ENCODE measurements at places on chromosomes 4 and X.

GRCh38 chrX:31435592-31435991 lies 363.8 kb upstream of the FTHL17 start:
- no peak for DNase-seq

DNA sequence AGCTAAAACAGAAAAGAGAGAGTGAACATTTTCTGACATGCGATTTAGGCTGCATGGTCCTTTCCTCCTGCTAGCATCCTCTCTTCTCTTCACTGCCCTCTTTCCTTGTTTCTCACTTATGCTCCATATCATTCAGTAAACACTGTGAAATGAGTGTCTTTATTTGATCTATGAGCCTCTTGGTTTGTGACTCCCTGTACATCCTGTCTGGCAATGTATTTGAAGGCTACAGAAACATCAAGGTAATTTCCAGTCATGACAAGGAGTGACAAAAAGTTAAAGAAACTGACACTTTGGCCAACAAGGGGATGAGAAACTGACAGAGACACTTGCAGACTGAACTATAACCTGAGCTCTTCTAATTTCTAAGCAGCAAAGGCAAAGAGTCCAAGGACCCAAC lies 8.7 kb downstream of the FTHL17 start:
- DNase-seq: no peak

DNA sequence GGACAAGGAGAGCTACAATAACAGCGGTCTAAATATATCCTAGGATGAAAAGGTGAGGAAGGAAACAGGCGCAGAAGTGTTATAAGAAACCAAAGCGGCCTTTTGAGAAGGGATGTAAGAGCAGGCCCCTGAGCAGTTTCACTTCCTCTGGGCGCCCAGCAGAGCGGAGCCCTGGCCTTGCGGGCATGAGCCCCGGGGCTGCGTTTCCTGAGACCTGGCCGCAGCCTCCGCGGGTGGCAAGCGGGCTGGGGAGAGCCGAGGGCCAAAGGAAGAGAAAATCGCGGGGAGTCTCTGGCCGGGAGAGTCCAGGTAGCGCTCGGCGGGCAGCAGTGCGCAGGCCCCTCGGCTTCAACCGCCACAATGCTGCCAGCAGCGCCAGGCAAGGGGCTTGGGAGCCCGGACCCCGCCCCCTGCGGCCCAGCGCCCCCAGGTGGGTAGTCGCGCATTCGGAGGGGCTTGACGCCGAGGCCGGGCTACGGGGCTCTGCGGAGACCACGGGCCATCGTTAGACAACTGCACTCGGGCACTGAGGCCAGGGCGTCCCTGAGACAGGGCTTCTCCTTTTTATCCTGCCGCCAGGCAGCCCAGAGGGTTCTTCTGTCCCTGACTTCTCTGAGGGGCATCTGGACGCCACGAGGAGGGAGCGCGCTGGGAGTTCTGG lies at the start of gene BANK1:
Gene BANK1, plus strand, starts transcription at position 210 of the 661 bp plus-strand sequence. Its CDS starts 151 bp downstream, at position 361.
- no peak for DNase-seq

DNA sequence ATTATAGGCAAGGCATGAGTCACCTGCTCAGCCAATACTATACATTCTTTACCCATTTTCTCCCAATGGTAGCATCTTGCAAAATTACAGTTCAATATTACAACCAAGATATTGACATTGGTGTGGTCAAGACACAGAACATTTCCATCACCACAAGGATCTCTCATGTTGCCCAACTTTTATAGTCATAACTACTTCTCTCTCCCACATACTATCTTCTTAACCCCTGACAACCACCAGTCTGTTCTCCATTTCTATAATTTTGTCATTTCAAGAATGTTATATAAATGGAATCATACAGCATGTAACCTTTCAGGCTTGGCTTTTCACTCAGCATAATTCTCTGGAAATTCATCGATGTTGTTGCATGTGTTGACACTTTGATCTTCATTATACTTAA lies 144.9 kb downstream of the ENOX2 start:
- DNase-seq: no peak

- DNase-seq: no peak
Measured at GRCh38 chr4:173146456-173146855, 22.2 kb upstream of the GALNT7 start.

DNA sequence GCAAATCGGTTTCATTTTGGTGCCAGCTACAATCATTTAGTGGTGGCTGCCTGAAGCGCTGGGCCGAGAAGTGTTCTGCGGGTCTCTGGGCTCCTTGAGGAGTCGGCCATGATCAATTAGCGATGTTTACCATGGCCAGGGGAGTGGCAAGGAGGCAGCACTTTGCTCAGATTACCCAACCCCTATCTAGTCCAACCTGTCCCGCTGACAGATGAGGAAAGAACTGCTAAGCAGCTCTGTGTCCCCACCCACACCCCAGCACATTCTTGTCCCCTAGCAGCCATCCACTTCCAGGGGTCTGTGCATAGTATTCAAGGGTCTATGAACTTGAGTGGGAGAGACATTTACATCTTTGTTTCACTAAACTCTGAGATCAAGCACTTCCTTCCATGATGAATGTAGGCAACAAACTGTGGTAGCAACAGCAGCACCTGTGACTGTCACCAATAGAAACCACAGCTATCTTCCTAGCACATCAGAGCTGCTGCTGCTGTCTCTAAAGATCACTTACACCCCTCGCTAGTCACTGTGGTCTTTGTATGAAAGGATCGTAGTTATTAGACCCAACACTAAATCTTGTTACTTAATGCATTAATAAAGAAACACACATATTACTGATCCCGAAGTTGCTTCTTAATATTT lies 331.6 kb downstream of the BCOR start:
- no peak for DNase-seq

DNA sequence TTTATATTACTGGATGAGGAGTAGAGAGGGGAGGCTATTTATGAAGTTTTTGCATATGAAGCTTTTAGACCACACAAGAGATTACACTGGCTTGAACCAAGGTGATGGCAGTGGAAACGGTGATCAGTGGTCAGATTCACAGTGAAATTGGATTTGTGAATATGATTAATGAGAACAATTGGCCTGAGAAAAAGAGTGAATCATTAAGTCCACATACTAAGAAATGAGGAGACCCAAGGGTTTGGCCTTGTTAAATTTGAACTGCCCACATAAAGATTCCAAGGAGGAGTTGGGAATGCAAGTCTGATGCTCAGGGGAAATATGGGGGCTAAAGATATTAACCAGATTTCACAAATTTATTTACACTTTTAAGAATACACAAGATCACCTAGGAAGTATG lies 155.3 kb upstream of the ADGRL3 start:
- DNase-seq: no peak

GRCh38 chr4:141804836-141805235 lies 168.5 kb downstream of the IL15 start:
- DNase-seq: no peak

GRCh38 chr4:55938481-55938880 lies 10.3 kb upstream of the CEP135 start:
- no peak for DNase-seq

- peak; percentile 53 for DNase-seq
Measured at GRCh38 chr4:109803924-109804571, 2.2 kb upstream of the CFI start.

DNA sequence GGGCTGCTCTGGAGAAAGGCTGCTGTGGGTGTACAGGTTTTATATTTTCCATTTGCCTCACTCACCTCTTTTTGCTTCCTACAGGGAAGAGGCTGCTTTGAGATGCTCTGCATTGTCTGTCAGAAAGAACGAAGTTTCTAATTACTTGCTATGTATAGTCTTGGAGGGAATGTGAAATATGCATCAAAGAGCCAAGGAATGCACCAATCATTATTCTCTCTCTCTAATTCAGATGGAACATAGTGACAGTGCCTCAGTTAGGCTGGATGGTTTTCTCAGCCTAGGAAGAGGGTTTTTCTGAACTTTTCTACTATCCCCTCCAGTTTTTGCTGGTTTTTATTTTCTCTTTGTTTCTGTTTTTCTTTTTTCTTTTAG lies 106.8 kb upstream of the SLC4A4 start:
- no peak for DNase-seq

- DNase-seq: peak; percentile 52
Measured at GRCh38 chrX:46279214-46279924, 265.9 kb downstream of the ZNF674 start.

GRCh38 chrX:1676866-1677265 lies 62.0 kb downstream of the ASMT start:
- DNase-seq: no peak

GRCh38 chr4:110135076-110135475 lies 63.3 kb downstream of the ELOVL6 start:
- no peak for DNase-seq

- DNase-seq: no peak
Measured at GRCh38 chr4:9919047-9919446, 102.2 kb downstream of the SLC2A9 start.

DNA sequence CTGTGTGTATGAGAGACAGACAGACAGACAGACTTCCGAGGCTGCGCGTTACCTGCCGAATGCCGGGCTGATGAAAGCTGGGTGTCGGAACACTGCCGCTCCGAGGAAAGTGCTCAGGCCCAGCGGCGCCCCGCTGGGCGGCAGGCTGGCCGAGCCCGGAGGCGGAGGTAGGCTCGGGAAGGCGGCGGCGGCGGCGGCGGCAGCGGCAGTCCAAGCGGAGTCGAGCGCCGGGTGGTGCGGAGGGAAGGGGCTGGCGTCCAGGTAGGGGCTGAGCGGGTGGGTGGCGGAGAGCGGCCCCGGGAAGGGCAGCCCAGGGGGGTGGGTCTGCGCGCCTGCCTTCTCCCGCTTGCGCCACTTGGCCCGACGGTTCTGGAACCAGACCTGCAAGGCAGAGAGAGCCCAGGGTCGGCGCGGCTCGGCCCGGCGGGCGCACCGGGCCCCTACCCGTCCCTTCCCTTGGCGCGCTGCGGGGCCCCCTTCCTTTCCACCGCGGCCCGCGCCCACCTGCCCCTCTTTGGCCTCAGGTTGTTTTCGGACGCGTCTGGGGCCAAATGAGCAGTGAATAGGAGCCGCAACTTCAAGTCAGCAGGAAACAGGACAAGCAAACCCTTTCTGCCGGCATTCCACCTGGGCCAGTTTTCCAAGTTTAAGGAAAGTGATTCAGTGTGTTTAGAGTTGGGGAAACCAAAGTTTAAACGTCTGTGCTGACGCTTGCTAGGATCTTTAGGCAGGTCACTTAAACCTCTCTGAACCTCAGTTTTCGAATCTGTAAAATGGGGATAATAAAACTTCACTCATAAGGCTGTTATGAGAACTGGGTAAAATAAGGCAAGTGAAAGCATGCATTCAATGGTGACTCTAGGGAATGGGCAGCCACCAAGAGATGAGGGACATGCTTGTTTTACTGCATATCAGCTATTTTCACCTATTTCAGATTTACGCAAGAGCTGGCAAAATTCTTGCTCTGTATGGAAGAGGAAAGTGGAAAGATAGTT lies 8.4 kb downstream of the ARX start:
- DNase-seq: no peak

DNA sequence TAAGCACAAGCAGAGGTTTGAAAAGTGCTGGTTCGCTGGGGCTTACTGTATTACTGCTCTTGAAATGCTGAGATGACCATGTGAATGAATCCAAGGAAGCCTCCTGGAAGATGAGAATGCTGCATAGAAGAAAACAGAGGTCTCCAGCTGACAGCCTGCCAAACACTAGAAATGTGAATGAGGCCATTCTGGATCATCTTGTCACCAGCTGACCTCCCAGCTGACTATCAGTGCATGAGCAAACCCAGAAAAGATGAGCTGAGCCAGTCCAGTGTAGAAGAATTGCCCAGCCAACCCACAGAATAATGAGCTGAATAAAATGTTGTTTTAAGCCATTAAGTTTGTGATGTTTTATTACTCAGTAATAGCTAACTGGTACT lies 49.1 kb upstream of the DYNLT3 start:
- no peak for DNase-seq

DNA sequence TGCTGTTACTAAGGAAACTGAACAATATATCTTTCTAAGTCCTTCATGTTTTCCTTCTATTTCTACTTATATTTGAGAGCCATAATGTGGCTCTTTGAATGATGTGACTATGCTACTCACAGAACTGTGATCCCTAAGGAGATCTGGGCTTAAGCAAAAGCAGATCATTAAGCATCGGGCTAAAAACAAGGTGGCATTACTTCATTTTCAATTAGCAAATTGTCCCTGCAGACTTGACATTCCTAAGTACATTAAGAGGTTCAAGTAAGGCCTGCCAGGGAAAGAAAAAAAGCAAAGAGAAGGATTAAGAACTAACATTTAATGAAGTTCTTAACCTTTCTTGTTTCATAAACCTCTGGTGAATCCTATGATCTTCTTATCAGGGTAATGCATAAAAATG lies 447.6 kb downstream of the PDGFC start:
- DNase-seq: no peak

DNA sequence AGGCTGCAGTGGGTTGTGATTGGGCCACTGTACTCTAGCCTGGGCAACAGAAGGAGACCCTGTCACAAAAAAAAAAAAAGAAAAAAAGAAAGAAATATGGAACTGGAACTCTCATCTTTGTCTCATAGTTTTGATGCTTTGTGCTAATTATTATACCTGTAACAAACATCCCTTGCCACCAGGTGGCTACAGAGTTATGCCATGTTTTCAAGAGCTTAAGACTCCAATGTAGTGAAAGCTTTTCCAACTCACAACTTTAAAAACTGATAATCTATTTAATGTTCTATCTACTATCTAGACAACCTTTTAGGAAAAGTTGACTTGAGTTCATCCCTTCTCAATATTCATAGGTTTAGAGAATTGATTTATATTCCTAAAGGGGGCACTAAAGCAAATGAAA lies 42.4 kb downstream of the HTR2C start:
- DNase-seq: peak; percentile 5

DNA sequence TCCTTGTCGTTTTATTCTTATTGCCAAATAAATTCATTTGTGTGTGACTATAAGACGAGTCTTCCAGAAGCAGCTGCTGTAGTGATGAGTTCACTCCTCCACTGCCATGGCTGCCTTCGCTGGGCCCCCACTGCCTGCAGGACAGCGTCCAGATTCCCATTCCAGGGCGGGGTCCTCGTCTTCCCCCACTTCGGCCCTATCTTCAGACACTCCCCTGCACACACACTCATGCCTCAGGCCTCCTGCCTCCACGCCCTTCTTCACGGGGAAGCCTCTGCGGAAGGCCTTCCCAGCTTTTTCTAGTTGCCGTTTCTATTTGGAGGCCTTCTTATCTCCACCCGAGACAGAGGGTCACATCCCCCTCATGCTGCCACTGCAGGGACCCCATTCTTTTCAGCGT lies 80.4 kb downstream of the SHROOM2 start:
- no peak for DNase-seq

Data from SW480 (cell line).